ENCODE measurements at places on chromosomes 7 and 10.

DNA sequence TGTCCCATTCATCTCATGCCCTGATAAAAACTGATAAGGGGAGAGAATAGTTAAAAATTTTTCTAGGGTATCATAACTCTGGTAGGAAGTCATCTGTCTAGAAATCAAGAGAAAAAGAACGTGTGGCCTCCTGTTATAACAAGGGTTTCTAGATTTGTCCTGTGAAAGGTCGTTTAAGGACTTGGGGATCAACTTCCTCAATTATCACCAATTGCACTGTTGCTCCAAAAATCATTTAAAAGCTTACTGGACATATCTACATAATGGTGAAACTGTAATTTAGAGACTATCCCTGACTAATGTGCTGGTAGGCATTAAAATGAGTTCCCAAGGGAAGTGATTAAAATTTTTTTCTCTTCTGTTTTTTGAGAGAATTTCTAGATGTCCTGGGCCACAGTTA is 58.2 kb downstream of the GPR141 start:
- no peak for DNase-seq

GRCh38 chr7:96219378-96220130 is 102.3 kb downstream of the SLC25A13 start:
- no peak for DNase-seq

- no peak for DNase-seq
Measured at GRCh38 chr10:73803680-73804286, 7.6 kb downstream of the NDST2 start.

GRCh38 chr7:2800220-2800930 is 43.7 kb downstream of the GNA12 start:
- no peak for DNase-seq

DNA sequence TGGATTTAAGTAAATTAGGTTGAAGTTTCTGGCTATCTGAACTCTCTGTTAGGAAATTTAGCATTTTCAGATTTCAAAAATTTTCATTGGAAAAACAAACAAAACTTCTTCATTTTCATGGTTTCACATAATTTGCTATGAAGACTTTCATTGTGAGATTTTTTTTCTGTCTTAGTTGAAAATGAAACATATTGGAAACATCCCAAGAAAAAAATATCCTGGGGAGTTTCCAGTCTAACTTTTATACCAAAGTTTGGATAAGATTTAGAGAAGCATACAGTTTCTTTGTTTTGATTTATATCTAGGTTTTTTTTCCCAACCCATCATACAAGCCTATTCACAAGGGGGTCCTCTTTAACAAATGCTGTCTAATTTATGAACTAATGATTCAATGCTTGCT is 300.5 kb upstream of the SEMA3A start:
- DNase-seq: no peak

- DNase-seq: no peak
Measured at GRCh38 chr10:106528702-106529101, 635.8 kb downstream of the SORCS1 start.

DNA sequence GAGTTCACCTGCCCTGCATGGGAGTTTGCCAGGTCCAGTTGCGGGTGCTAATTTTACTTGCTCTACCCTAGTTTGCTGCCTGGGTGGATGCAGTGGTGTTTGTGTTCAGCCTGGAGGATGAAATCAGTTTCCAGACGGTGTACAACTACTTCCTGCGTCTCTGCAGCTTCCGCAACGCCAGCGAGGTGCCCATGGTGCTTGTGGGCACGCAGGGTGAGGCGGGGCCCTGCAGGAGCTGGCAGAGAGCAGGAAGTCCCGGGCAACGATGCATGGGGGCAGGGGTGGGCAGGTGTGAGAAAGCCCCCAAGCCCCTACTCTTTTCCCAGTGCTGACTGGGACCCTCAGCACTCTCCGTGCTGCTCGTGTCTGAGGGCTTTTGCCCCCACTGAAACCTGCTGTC is 31.3 kb downstream of the AGAP3 start:
- DNase-seq: no peak

- peak; percentile 82 for DNase-seq
Measured at GRCh38 chr10:60810437-60811182, 32.3 kb downstream of the CDK1 start.

Measured in mesenchymal stem cell (in vitro differentiated cells and primary cell).